ENCODE measurements at places on chromosomes 13 and 19.

GRCh38 chr13:49214917-49215376 is 5.2 kb upstream of the MLNR start:
- DNase-seq: no peak

- DNase-seq: no peak
Measured at GRCh38 chr13:103734837-103735236, 668.6 kb upstream of the SLC10A2 start.

- DNase-seq: no peak
Measured at GRCh38 chr13:21006141-21007005, 55.0 kb downstream of the LATS2 start.

DNA sequence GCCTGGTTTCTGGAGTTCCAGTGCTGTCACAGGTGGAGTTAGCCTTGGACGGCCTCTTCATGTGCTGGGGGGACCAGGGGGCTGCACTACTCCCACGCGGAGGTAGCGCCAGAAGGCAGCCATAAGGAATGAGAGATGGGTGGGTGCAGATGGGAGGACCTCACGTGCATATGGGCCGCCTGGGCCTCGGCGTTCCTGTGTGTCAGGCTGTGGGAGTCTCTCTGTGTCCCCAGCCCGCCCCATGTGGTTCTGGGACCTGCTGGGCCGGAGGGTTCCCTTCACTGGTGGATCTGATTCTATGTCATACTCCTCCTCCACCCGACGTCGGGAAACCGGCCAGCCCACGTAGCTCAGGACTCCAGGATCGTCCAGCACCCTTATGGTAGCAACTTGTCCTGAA is 149.0 kb upstream of the SOX1 start:
- DNase-seq: no peak

DNA sequence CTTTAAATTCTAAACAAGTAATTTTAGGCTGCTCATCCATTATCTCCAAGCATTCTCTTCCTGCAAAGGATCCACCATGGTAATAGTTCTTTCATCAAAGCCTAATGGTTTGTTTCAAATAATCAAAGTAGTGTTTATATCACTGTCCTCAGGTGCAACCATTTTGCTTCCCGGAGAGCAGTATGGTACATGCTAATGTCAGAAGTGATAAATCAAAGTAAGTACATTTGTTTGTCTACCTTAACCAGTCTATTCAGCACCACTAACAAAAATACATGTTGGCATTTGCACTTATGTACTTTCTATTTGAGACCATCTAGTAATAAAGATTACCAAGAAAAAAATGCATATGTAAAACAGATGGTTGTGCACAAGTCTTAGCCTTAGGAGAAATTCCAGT is 37.5 kb downstream of the DACH1 start:
- no peak for DNase-seq

- DNase-seq: no peak
Measured at GRCh38 chr19:30087381-30088138, 145.5 kb downstream of the URI1 start.

DNA sequence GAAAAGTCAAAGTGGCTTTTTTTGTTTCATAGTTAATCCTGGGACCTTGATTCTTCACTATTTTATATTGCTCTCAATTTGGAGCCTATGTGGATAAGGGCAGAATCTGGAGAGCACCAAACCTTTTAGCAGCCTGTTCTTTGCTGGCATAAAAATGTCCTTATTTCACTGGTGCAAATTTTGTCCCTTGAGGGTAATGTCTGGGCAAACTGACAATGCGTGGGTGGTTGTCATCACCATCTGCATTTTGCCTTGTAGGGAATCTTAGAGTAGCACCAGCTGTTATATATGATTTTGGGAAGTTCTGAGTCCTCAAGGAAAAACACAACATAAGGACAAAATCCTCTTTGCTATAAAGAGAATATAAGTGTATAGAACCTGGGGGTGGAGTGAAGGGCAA is 336.9 kb upstream of the HTR2A start:
- DNase-seq: no peak

DNA sequence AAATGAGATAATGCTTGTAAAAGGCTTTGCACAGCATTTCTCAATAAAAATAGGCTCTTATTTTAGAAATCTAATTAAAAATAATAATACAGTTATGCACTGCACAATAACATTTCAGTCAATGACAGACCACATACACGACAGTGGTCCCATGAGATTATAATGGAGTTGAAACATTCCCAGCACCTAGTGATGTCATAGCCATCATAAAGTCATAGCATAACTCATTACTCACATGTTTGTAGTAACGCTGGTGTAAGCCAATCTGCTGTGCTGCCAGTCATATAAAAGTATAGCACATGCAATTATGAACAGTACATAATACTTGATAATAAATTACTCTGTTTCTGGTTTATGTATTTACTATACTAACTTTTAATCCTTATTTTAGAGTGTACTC is 12.7 kb upstream of the SERPINE3 start:
- DNase-seq: no peak

- no peak for DNase-seq
Measured at GRCh38 chr19:43534305-43534815, 1.4 kb downstream of the ZNF575 start.

DNA sequence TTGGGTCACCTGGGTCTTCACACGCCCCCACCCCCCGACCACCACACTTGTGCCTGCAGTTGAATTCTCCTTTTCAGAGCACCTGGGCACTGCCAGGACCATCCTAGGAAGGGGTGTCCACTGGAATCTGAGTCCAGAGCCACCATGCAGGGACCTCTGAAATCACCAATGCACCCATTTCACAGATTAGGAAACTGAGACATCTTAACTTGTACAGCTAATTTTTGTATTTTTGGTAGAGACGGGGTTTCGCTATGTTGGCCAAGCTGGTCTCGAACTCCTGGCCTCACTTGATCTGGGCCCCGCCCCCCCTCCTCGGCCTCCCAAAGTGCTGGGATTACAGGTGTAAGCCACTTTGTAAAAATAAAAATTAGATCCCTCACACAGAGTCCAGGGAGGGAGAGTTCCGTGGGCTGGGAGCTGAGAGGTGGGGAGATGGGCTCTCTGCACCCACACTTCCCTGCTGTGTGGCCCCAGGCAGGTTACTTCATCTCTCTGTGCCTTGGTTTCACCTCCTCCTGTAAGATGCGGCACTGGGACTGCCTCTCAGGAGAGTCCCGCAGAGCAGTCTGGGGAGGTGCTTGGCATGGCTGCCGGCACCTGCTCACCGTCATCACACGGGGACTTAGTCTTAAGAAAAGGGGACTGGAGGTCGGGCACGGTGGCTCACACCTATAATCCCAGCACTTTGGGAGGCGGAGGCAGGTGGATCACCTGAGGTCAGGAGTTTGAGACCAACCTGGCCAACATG is 45.9 kb upstream of the C19orf12 start:
- DNase-seq: no peak

DNA sequence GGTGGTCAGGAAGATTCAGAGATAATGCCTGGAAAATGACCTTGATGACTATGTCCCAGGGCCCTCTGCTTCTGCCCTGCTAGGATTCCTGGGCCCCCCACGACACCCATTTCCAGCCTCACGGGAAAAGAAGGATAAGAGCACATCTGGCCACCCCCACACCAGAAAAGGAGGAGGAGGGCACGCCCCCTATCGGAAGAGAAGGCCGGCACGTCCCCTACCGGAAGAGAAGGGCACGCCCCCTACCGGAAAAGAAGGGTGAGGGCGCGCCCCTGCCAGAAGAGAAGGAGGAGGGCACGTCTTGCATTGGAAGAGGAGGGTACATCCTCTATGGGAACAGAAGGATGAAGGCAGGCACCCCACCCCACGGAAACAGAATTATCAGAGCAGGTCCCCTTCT is 84.3 kb downstream of the IER2 start:
- DNase-seq: no peak

GRCh38 chr13:41111454-41111853 is 21.1 kb downstream of the KBTBD6 start:
- no peak for DNase-seq

GRCh38 chr19:7340959-7341837 is 7.5 kb upstream of the ARHGEF18 start:
- peak; percentile 76 for DNase-seq

- no peak for DNase-seq
Measured at GRCh38 chr13:31282741-31283455, 83.1 kb downstream of the B3GLCT start.

- DNase-seq: no peak
Measured at GRCh38 chr13:109159650-109160309, 530.4 kb downstream of the MYO16 start.

DNA sequence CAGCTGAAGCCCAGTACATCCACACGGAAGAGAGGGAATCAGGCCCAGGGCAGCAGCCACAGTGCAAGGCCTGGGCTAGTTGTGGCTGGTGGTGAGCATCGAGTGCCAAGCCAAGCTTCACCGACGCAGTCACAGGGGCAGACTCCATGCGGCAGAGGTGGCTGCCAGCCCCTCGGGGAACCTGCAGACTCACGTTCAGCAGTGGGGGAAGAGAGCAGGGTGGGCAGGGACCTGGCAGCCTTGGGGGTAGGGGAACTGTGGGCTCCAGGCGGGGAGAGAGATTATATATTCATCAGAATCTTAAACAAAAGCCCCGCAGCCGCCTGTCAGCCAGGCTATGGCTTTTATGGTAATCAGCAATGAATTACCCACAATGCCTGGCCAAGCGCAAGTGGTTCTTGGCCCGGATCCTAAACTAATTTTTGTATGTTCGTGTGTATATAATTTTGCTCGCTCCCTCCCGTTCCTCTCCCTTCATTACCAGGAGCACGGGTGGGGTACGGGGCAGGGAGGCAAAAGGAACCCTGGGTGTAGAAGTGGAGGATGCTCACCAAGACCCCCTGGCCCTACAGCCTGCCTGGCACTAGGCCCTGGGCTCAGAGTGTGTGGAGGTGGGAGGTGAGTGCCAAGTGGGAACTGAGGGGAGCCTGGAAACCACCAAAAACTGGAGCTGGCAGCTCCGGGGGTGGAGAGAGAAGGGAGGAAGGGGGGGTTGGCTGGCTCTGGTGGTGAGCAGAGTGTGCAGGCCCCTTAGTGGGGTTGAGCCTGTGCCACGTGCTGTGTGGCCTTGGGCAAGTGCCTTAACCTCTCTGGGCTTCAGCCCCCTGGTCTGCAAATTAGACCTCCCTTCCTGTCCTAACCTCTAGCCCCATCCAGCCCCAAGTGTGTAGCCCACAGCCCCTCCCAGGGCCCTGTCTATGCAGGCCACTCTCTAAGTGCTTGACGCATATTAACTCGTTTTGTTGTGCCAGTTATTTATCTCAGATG is 31.9 kb downstream of the PTPRS start:
- peak; percentile 58 for DNase-seq

DNA sequence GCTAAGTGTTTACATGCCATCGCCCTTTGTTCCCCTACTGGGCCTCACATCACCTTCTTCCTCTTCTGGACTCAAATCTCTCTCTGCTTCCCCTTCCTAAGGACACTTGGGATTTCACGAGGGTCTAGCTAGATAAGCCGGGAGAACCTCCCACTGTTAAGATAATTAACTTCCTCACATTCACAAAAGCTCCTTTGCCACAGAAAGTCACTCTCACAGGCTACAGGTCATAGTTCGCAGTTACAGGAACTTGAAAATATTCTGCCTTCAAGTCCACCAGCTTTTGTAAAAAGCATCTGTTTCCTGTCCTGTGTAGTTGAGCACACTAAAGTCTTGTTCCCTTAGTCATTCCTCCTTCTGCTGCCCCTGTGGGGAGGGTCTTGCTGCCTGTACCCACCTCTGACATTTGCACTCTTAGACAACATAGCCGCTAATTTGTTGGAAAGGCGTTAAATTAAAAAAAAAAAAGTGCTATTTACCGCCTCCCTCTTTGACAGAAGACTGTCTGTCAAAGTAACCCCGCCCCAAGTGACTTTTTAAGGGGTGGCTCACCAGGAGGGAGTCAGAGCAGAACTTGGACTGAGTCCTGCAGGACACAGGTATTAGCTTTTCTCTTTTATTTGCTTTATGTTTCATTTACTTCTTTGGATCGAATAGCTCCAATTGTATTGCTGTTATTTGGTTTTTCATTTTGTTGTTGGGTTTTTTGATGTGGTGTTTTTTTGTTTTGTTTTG is 26.8 kb upstream of the CEACAM21 start:
- no peak for DNase-seq

- DNase-seq: no peak
Measured at GRCh38 chr19:16871871-16872270, 16.9 kb upstream of the F2RL3 start.

- no peak for DNase-seq
Measured at GRCh38 chr13:37929308-37929707, 59.7 kb upstream of the TRPC4 start.

- no peak for DNase-seq
Measured at GRCh38 chr19:903266-903797, 9.7 kb downstream of the R3HDM4 start.

- DNase-seq: no peak
Measured at GRCh38 chr13:79910875-79911540, 429.9 kb downstream of the SPRY2 start.

DNA sequence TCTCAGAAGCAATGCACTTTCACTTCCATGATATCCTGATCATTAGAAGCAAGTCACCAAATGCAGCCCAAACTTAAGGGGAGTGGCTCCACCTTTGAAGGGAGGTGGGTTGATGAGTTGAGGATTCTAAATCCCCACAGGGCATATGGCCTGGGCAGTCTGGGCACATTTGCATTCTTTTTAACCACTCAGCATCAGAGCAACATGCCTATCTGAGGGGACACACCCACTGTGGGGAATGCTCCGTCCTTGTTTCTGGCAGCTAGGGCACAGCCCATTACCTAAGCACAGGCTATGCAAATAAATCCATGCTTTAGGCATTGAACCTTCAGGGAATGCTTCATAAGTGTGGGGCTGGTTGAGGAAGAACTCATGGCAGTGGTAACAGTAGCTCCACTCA is 12.3 kb upstream of the SACS start:
- no peak for DNase-seq

DNA sequence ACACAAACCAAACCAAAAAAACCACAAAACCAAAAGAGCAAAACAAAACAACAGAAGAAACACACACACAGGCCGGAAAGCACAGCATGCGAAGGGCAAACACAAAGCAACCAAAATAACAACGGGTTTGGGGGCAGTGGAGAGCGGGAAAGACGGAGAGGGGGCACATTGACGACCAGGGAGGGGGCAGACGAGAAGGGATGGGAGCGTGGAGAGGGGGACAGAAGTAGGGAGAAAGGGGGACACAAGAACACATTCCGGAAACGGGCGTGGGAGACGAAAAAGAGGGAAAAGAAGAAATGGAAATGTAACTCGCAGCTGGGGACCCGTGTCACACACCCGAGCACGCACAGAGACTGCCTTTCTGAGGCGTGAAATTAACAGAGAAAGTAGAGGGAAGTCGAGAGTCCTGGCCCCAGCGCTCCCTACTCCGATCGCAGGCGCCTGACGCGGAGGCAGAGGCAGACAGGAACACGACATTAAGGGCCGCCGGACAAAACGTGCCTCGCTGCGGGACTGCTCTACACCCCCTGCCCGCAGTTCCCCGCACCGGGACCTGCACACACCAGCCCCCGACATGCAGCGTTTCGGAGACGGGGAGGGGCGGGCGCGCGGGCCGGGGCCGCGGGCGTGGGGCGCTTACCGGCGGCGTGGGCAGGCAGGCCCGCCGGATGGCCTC is 652 bp downstream of the POU4F1 start:
- no peak for DNase-seq

Measured in anterior cingulate cortex (tissue), 58 donors.